ENCODE measurements at places on chromosomes 12 and 14. TPM values are rescaled to one million over a fixed set of nuclear protein-coding genes. Genes with fewer than 3 reads are reported as not detected.

The CCDC91 gene
- 97.4 TPM for polyA plus RNA-seq

The RND1 gene
- polyA plus RNA-seq = 3.0 TPM

The PPP1R36 gene
- polyA plus RNA-seq = 0.19 TPM

The C12orf56 gene
- polyA plus RNA-seq = 38.8 TPM

The HOXC11 gene
- not detected for polyA plus RNA-seq

The SYT1 gene
- 227 TPM for polyA plus RNA-seq

The SMAGP gene
- not detected for polyA plus RNA-seq

The PPP1R3E gene
- 37.3 TPM for polyA plus RNA-seq

The RD3L gene
- polyA plus RNA-seq = 3.6 TPM

The COX8C gene
- not detected for polyA plus RNA-seq

The WIF1 gene
- polyA plus RNA-seq = 14.3 TPM

The KLHL33 gene
- polyA plus RNA-seq = 0.16 TPM

The SLC6A15 gene
- polyA plus RNA-seq = 75.1 TPM

The PNP gene
- polyA plus RNA-seq = 10.0 TPM

The ERBB3 gene
- polyA plus RNA-seq = 0.07 TPM

The TMEM253 gene
- 4.4 TPM for polyA plus RNA-seq

The PPM1H gene
- 18.0 TPM for polyA plus RNA-seq

The OR4E2 gene
- not detected for polyA plus RNA-seq

The OTX2 gene
- not detected for polyA plus RNA-seq

The PSMD9 gene
- polyA plus RNA-seq = 20.5 TPM

The MAP4K5 gene
- polyA plus RNA-seq = 25.3 TPM

The EIF2S1 gene
- 226 TPM for polyA plus RNA-seq

The IGFBP6 gene
- 17.2 TPM for polyA plus RNA-seq

The DENND5B gene
- polyA plus RNA-seq = 30.1 TPM

The KRT6B gene
- not detected for polyA plus RNA-seq

The NYNRIN gene
- polyA plus RNA-seq = 0.05 TPM

The RPS6KL1 gene
- 7.9 TPM for polyA plus RNA-seq
